ENCODE measurements at places on chromosomes 12 and 14. TPM values are rescaled to one million over a fixed set of nuclear protein-coding genes. Genes with fewer than 3 reads are reported as not detected.

Gene RCOR1
- total RNA-seq: 14.9 TPM

Gene ATF7
- total RNA-seq: 27.6 TPM

Gene CD4
- total RNA-seq: 1.2 TPM

Gene RFX4
- total RNA-seq: not detected

Gene NAA30
- total RNA-seq: 24.0 TPM

Gene PCED1B
- 52.8 TPM for total RNA-seq

Gene ADGRD1
- total RNA-seq: 1.3 TPM

Gene C12orf50
- total RNA-seq: not detected

Gene ATN1
- 60.4 TPM for total RNA-seq

Gene IFT81
- 3.7 TPM for total RNA-seq

Gene KCNMB4
- 0.46 TPM for total RNA-seq

Gene KLHL33
- 0.09 TPM for total RNA-seq

Measured in CD8-positive, alpha-beta memory T cell (primary cell).